NCI-H226 (cell line): ENCODE measurements at places on chromosomes 3 and 15.

GRCh38 chr15:76169911-76170800 lies 110.4 kb downstream of the TMEM266 start:
- DNase-seq, result no peak

- DNase-seq, result no peak
Observed at GRCh38 chr3:64863226-64864212, 175.7 kb upstream of the ADAMTS9 start.

DNA sequence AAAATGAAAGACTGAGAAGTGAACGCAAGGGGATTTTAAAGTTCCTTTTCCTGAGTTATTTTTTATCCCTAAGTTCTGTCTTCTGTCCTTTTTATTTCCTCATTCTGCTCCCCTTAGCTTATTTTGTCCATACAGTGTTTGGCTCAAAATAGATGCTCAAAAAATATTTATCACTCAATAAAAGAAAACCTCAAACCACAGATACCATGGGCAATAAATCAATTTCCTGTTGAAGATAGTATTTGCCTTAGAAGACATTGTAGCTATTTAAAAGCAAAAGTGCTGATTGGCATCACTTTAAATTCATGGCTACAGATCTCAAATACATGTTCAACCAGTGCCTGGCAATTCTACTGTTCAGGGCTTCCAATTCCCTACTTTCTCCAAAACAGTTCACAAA lies 316.5 kb upstream of the ADAMTS9 start:
- DNase-seq, result no peak

DNA sequence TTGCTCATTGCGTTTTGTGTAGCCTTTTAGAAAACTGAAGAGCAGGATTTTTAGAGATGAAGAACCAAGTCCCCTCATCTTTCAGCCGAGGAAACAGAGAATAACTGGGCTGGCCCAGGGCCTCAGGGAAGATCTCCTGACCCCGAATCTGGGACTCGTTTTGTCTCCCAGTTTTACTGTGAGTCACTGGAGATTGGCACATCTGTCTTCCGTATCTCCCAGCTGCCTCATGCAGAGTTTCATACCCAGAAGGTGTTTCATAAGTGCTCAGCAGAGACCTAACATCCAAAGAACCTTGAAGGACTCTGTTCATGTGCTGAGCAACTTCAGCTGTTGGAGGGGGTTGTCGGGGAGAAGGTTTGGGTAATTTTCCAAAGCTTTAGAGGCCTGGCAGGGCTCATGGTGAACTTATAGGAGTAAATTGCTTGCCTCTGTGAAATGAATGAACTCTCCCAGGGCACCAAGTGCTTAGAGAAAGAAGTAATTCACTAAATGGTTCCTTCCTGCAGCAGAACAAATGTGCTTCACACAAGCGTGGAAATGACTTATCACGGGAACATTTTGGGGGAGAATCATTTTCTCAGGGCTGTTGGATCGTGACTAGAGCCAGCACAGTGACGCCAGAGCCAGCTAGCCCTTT lies 121.4 kb downstream of the FAM43A start:
- DNase-seq, result no peak

- DNase-seq, result peak; percentile 16
Observed at GRCh38 chr3:354432-354831, 157.9 kb downstream of the CHL1 start.

- DNase-seq, result peak; percentile 24
Observed at GRCh38 chr3:127673191-127674100, 694 bp downstream of the ABTB1 start.

DNA sequence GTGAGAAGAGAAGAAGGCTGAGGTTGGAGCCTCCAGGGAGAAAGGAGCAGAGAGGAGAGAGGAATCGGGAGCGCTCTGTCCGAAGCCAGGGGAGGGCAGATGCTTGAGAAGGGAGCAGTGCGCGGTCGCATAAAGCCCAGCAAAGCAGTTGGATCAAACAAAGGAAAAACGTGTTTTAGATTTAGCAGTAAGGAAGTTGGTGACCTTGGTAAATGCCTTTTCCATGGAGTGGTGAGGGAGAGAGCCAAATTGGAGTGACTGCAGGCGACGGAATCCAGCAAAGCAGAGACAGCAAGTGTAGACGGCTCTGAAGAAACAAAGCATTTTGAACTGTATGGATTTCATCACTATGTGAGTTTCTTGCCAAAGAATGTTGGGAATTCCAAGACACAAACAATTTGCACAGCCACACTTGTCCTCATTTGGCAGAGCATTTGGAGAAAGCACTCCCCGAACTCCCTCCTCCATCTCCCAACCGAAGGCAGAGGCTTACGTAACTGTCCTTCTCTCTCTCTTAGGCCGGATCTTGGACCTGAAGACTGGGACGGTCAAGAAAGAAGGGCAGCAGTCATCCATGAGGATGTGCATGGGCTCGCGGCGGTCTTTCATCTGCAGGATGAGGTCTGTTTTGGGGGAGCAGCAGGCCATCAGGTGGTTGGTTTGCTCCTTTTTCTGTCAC lies 103.6 kb downstream of the ARNT2 start:
- DNase-seq, result peak; percentile 85

DNA sequence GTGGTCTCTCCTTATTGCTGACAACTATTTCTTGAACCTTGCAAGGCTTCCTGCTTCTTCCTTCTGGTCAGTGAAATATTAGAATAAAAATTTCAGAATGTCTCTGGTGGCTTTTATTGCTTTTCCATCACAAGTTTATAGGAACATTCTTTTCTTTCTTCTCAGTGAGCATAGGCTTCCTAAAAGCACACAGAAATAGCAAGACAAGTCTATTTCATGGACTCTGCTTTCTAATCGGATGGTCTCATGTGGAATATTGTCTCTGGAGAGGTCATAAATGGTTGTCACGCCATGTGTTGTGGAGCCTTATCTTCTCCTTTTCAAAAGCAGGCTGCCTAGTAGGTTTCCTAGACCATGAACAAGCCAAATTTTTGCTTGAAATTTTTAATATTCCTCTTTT lies 9.8 kb upstream of the PSMD6 start:
- DNase-seq, result no peak

DNA sequence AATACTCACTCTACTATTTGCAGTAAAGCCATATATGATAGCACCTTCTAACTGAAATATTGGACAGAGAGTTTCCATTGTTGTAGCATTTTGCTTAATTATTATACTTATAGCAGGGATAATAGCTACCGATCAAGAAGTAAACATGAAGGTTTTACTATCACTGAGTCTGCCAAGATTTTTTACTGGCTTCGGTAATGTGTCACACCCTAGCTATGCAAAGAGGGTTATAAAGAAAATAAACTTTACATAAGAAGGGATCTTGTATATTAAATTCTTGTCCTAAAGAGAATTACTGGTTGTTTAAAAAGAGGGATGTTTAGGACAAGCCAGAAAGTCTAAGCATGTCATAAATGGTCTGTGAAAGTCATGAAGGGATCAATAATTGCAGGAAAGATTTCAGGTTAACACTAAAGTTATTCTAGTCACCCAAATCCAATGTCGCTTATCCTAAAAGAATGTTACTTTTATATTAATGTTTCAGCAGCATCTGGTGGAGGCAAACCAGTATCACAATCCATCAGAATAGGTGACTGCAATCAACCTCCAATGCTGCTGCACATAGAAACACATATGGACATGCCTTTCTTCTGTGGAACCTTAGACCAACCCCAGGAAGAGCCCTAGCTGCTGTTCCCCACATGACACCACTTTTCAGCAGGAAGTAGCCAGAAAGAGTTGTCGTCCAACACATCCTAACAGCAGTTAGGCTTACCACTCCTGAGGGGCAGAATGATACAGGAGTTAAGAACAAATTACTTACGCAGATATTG lies 62.7 kb upstream of the GK5 start:
- DNase-seq, result no peak

GRCh38 chr3:14962762-14963161 lies 15.4 kb downstream of the NR2C2 start:
- DNase-seq, result peak; percentile 45
